ENCODE measurements at places on chromosomes 3 and 15. TPM values are rescaled to one million over a fixed set of nuclear protein-coding genes. Genes with fewer than 3 reads are reported as not detected.

DNA sequence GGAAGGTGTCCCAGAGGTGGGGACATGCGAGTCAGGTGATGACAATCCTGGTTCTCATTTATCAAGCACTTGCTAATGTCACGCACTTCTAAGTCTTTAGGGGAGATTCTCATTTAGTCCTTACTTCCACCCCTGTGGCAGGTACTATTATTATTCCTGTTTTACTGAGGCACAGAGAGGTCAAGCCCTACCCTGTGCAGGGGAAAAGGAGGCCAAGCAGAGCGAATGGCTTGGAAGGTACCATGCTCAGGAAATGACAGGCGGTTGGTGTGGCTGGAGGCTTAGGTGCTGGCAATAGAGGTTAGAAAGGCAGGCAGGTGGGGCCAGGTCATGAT is 268.9 kb downstream of the UACA start:
- H3K27ac ChIP-seq, result no peak overlapping the region
- no peaks in the 10 kb centered on the region for H3K36me3 ChIP-seq
- H3K4me1 ChIP-seq, result no peaks in the 10 kb centered on the region
- H3K27me3 ChIP-seq, result no peaks in the 10 kb centered on the region
- no peak overlapping the region for H3K4me3 ChIP-seq
- DNase-seq, result no peak

DNA sequence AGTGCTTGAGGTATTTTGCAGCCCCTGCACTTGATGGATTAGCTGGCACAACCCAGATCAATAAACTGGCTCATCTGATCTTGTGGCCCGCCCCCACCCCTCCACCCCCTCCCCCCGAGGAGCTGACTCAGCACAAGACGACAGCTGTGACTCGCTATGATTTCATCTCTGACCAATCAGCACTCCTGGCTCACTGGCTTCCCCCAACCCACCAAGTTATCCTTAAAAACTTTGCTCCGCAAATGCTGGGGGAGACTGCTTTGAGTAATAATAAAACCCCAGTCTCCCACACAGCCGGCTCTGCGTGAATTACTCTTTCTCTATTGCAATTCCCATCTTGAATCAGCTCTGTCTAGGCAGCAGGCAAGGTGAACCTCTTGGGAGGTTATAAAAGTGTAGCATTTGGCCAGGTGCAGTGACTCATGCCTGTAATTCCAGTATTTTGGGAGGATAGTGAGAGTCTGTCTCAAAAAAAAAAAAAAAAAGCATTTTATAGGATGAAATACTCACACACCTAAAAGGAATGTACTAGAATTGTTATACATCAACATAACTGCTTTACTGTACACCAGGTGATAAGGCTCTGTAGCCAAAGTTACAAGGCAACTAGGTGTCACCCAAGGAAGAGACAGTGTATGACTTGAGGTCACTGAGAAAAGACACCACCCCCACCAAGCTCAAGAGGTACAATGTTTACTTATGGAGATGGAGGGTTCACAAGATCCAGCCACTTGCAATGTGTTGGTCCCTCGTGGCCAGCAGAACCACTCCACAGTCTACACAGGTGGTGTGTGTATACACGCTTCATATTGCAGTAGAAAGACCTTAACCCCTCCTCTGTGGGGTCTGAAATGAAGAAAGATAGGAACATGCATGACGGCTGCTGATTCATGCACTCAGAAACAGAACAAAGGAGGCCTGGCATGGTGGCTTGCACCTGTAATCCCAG is 8.6 kb downstream of the ZNF445 start:
- no peaks in the 10 kb centered on the region for H3K27me3 ChIP-seq
- no peak overlapping the region for H3K4me3 ChIP-seq
- no peaks in the 10 kb centered on the region for H3K36me3 ChIP-seq
- no peak overlapping the region for H3K27ac ChIP-seq

DNA sequence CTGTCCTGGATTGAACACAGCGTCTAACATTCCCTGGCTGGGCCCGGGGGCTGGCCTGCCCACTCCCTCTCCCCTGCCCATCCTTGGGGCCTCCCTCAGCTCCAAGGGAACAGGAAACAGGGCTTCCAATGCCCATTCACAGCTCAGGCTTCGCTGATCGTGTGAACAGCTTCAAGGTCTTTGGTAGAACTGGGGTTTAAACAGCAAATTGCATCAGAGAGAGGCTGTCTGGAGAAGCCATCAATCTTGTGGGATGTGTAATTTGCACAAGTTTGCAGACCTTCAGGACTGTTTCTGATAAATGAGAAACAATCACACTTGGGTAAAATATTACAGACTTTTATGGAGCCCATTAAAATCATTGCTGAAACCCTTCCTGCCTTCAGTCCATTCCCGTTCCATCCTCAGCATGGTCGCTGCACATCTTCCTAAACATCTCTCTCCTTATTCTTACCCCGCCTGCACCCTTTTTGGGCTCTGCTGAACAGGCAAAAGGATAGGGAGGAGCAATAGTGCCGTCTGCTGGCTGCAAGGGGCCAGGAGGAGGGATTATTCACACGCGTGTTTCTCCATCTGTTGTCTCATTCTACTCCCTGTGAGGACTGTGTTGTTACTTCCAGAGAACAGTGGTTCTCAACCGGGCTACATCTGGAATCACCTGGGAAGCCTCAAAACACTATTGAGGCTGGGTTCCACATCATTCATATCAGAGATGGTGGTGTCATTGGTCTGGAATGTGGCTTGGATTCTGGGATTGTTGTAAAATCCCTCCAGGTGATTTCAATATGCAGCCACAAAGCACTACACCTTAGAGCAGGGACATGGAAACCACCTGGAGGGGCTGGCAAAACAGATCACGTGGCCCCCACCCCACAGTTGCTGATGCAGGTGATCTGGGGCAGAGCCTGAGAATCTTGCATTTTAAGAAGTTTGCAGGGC is 116.3 kb downstream of the CLSTN2 start:
- DNase-seq, result no peak
- H3K36me3 ChIP-seq, result no peaks in the 10 kb centered on the region
- no peaks in the 10 kb centered on the region for H3K4me1 ChIP-seq
- no peaks in the 10 kb centered on the region for H3K27me3 ChIP-seq

GRCh38 chr3:37904601-37905000 is 42.9 kb downstream of the CTDSPL start:
- no peak overlapping the region for H3K4me3 ChIP-seq
- no peak overlapping the region for H3K27ac ChIP-seq
- no peaks in the 10 kb centered on the region for H3K27me3 ChIP-seq
- peaks cover 6% of the 10 kb centered on the region for H3K4me1 ChIP-seq
- H3K36me3 ChIP-seq, result no peaks in the 10 kb centered on the region

Gene GALNT15
- total RNA-seq, result 492 TPM

Data from breast epithelium (tissue), 4 donors.